ENCODE measurements at places on chromosomes 7 and 10.

DNA sequence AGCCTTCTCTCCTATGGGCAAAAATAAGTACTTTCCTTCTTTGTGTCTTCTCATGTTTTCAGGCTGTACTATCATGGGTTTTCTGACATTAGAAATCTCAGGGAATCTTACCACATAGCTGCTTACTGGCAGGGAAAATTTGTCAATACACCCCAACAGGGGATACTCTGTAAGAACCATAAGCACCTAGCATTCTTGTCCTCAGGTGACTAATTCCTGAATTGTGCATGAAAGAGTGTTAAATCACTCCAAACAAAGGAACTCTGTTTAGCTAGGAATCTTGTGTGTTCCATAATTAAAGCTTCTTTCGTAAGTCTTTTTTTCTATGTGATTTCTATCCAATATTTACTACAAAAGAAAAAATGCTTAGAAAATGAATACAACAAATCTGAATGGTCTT is 206.7 kb upstream of the POT1 start:
- DNase-seq = no peak

DNA sequence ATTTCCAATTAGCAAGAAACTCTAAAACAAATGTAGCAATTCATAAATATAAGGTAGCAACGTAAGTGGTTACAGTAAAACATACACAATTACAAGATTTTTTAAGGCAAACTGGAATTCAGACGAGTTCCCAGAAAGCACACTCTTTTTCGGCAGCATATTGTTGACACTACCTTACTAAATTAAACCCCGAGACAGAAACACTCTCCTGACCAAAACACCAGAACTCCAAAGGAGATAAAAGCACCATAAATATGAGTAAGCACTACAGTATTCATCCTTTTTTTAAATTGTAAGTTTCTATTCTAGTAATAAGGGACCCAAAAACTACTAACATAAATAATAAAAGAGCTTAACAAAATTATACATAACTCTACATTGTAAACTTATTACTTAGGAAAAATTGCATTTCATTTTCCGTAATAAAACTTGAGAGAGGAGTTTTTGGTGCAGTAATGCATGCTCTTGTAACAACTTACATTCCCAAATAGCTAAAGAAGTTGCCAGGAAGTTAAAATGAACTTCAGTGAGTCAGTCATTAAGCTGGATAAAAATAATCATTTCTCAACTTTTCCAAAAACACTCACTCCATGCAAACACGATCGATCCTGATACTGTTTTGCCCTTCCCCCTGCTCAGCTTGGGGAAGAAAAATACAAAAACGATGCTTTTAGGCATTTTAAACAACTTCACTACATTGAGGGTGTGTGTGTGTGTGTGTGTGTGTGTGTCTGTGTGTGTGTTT is 2.0 kb downstream of the PIP4K2A start:
- no peak for DNase-seq

DNA sequence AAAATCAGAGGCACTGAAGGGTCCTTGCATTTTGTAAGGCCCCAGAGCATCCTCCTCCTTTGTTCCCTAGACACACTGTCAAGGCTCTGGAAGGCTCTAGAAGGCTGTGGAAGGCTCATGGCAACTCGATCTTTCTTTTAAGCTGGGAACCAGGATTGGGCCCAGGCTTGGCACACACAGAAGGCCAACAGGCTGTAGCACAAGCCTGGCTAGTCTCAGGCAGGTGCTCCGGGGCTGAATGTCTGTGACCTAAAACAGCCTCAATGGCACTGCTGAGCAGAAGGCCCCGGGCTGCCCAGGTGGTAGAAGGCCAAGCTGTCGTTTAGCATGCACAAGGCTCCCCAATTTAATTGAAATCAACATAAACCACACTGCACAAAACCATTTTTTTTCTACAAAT is 55.7 kb downstream of the PRKAG2 start:
- no peak for DNase-seq

GRCh38 chr7:101990811-101991418 is 173.5 kb downstream of the CUX1 start:
- DNase-seq = no peak

GRCh38 chr10:86391236-86391840 is 24.7 kb upstream of the GRID1 start:
- DNase-seq = no peak

Measured in NCI-H1092 (cell line).